RPMI7951 (cell line): ENCODE measurements at places on chromosomes 1 and 21.

GRCh38 chr1:44405031-44405797 lies at the start of gene RNF220:
Gene RNF220, plus strand, starts transcription at chr1:44405255.
- peak; percentile 56 for DNase-seq

GRCh38 chr1:205775015-205775716 lies at the start of gene RAB29:
Gene RAB29, minus strand, starts transcription at chr1:205775482. Its CDS starts 526 bp downstream, at chr1:205774956.
- DNase-seq = peak; percentile 73

DNA sequence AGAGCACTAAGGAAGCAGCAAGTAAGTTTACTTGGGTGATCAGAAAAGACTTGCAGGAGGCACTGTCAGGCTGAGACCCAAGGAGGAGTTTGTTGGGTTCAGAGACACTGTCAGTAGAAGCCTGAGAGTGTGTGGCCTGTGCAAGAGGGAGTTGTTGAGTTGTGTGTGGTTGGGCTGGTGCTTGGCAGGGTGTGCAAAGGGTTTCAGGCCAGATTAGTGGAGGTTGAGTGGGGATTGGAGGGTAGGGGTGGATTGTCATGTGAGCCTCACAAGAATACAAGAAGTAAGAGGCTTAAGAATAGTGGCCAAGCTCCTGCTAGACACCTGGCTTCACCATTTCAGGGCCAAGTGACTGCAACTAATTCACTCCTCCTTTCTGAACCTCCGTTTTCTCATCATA lies 8.9 kb upstream of the KIF21B start:
- DNase-seq = no peak

GRCh38 chr1:25877155-25877554 lies 1.6 kb upstream of the PAQR7 start:
- DNase-seq = no peak

- DNase-seq = no peak
Measured at GRCh38 chr1:226360106-226360746, 47.7 kb downstream of the PARP1 start.

DNA sequence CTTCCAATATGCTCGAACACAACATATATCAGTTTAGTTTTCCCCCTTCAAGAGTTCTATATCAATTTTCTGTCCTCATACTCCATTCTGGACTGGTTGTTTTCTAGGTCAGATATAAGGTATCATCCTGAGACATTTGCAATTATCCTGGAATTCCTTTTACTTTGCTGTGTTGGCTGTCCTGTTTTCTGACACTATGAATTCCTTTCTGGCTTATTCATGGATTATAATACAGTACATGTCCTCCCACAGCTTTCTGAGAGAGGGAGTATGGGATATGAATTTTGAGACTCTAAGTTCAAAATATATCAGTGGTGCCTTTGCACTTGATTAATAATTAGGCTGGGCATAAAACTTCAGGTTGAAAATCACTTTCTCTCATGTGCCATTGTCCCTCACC lies 11.9 kb downstream of the PHTF1 start:
- no peak for DNase-seq

DNA sequence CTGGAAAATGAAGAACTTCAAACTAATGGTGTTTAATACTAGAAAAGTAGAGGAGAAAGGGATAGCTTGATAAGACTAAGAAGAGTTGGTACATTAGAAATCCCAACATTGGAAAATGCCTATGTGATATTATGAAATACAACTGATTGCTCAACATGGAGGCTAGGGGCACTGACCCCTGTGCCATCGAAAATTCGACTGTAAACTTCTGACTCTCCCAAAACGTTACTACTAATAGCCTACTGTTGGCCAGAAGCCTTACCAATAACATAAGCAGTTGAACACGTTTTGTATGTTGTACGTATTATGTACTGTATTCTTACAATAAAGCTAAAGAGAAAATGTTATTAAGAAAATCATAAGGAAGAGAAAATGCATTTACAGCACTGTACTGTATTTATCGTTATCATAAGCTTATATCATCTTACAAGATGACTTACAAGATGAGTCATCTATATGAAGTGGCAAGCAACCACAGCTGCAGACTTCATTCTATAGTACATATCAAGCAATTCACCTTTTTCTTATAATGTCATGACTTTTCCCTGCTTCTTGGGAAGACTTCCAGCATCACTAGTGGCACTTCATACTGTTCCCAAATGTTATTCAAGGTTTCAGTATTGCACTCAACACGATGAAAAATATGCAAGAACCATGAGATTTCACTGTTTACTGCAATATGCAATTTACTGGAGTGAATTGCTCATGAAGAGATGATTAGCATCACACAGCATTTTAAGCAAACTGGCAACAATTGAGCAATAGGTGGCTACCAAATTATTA lies 12.9 kb upstream of the CTSK start:
- DNase-seq = no peak

GRCh38 chr1:1162597-1163537 lies 10.8 kb upstream of the TTLL10 start:
- no peak for DNase-seq

GRCh38 chr1:30779294-30780071 lies 21.9 kb upstream of the LAPTM5 start:
- DNase-seq = peak; percentile 78

DNA sequence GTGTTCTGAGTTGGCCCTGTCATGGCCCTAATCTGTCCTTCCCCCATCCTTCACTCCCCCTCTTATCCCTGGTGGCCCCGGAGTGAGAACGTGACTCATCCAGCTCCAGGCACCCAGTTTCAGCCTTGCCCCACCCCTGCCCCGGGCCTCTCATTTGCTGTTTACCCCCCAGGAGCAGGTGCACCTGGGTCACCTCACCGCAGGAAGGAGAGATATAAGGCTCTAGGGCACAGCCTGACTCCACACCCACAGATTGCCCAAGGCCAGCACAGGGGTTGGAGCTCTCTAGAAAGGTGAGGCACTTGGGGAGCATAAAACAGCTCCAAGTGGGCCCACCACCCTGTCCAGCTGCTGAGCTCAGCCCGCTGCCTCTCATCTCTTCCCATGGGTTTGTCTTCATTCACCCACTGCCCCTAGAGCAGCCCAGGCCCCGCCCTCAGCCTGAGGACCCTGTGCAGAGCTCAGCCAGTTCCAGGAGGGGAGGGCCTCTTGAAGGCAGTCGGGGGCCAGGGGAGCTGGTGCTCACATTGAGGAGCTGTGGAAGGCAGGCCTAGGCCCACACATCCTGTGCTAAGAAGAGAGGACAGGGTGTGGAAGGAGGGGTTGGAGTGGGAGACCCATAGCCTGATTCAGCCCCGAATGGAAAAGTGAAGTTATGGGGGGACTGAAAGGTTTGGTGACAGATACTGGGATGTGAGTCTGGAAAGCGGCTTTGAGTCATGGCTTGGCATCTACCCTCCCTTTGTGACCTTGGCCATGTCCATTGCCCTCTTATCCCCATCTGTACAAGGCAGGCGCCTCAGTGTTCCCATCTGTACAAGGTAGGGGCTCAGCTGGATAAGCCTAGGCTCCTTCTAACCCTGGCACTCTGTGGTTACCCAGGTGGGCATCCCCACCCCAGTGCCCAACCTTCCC lies 16.1 kb upstream of the GPR37L1 start:
- DNase-seq = no peak

- DNase-seq = no peak
Measured at GRCh38 chr1:179151908-179152682, 70.2 kb downstream of the TOR3A start.

GRCh38 chr1:119481951-119482350 lies 25.1 kb upstream of the HSD3B1 start:
- no peak for DNase-seq

GRCh38 chr1:47179017-47179987 lies 10.5 kb downstream of the PDZK1IP1 start:
- DNase-seq = peak; percentile 88

DNA sequence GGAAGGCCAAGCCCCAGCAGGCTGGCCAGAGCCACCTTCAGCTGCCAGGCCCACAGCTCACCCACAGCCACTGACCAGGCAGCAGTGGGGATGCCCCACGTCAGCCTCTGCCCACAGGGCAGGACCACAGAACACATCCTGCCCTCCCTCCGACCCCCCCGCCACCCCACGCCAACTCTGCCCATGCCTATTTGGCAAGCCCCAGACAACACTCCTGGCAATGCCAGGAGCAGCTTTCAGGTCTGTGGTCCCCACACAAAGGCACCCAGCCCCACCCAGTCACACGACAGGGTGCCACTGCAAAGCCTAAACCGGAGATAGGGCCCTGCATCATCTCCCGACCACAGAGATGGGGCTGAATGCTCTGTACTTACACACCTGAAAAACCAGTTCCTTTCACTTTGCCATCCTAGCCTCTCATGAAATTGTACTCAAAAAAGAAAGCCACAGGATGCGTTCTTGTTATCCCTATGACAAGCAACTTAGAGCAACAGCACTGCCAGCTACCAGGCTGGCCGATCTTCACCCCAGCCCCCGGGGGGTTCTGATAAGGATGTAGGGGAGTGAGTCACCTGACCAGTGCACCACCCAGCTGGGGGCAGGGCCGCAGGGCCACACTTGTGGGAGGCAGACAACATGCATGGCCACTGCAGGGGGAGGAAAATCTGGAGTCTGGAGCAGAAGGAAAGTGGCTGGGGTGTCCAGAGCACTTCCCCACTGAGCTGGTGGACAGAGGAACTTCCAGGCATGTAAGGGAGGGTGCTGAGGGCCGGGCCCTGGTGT lies 36.2 kb downstream of the UBE2G2 start:
- DNase-seq = no peak

DNA sequence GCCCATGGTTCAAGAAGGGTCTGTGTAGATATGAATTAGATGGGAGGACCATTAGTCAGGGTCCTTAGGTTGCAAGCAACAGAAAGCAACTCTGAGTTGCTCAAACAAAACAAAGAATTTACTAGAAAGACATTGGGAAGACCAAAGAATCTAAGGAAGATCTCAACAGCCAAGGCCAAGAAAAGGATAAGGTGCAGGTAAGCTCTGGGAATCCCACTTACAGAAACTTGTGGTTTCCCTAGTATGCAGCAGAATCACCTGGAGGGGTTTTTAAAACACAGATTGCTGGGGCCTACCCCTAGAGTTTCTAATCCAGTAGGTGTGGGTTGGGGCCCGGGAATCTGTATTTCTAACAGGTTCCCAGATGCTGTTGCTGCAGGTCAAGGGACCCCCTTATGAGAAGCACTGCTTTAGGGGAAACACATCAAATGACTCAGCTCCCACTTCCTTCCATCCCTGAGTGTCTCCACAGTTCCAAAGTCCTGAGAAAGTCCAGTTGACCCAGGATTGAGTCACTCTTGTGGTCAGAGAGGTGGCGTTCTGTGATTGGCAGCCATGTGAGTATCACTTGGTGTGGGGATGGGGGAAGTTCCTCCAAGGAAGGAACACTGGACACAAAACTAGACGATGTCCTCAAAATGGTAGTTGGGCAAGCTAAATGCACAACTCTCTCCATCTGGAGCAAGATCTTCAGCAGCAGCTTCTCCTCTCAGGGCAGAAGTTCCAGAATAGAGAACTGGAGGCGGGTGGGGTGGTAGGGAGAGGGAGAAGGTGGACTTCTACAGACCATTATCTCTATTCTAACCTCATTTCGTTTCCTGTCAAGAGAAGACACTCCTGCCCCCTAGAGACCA lies 24.2 kb upstream of the EYA3 start:
- peak; percentile 96 for DNase-seq

DNA sequence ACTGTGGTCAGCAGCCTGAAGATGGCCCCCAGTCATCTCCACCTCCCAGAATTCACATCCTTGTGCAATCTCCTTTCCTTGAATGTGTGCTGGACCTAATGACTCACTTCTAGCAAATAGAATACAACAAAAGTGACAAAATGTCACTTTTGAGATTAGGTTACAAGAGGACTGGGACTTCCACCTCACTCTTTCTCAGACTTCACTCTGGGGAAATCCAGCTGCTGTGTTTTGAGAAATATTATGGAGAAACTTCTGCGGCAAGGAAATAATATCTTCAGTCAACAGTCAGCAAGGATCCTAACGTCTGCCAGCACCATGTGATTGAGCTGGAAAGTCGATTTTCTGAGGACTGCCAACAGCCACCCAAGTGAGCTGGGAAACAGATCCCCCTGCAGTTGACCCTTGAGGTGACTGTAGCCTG lies 70.5 kb upstream of the GADD45A start:
- peak; percentile 68 for DNase-seq

DNA sequence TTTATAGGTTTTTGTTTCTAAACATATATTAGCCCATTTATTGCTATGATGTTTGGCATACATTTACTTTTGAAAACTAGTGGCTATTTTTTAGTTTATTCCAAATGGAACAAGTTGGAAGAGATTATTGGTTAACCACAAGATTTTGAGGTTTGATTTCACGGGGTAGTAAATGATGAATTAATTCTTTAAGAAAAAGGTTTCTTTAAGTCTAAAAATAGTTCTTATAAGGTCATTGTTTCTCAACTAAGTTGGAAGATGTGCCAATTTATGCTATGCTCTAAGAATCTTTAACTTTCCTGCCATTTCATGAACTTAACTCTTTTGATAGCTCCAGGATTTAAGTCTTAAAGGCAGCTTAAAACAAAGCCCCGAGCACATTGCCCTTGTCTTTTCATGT lies 183.8 kb downstream of the LMO4 start:
- no peak for DNase-seq

GRCh38 chr1:183562701-183563100 lies 27.6 kb downstream of the NCF2 start:
- no peak for DNase-seq

DNA sequence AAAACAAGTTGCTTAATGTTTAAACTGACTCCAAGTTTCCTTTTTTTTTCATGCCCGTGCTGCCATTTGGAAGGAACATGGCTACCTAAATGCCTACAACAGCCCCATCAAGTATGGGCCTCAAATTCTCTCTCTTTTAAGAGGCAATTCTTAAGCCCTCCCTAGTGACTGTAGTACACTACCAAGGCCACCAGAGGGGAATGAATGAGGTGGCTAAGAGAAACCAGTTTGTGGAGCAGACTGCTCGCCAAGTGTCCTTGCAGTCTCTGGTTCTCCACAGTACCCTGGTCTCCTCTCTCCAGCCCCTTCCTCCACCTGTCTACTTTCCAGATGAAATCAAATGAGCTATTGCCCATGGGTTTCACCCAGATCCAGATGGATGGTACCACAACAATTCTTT lies 1809.6 kb downstream of the BRINP3 start:
- no peak for DNase-seq

DNA sequence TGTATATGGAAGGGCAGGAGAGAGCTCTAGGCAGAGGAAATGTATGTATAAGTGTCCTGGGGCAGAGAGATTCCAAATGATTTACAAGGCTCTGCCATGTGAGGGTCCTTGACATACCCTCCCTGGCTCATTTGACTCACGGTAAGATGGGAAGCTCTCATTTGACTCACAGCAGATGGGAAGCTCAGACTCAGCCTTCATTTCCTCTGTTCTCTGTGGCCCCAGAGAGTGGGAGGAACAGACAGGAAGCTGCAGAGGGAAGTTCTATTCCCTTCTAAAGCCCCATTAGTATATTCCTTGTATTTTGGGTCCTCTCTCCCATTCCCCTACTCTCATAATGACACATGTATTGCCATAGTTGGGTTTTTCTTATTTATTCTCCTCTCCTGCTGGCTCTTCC lies 44.9 kb downstream of the FOXD2 start:
- DNase-seq = no peak

GRCh38 chr1:89578151-89578550 lies 53.5 kb downstream of the LRRC8B start:
- no peak for DNase-seq
